ENCODE measurements at places on chromosomes 5 and 9. TPM values are rescaled to one million over a fixed set of nuclear protein-coding genes. Genes with fewer than 3 reads are reported as not detected.

- no peak for DNase-seq
Measured at GRCh38 chr9:3018691-3019230, 174.9 kb upstream of the PUM3 start.

DNA sequence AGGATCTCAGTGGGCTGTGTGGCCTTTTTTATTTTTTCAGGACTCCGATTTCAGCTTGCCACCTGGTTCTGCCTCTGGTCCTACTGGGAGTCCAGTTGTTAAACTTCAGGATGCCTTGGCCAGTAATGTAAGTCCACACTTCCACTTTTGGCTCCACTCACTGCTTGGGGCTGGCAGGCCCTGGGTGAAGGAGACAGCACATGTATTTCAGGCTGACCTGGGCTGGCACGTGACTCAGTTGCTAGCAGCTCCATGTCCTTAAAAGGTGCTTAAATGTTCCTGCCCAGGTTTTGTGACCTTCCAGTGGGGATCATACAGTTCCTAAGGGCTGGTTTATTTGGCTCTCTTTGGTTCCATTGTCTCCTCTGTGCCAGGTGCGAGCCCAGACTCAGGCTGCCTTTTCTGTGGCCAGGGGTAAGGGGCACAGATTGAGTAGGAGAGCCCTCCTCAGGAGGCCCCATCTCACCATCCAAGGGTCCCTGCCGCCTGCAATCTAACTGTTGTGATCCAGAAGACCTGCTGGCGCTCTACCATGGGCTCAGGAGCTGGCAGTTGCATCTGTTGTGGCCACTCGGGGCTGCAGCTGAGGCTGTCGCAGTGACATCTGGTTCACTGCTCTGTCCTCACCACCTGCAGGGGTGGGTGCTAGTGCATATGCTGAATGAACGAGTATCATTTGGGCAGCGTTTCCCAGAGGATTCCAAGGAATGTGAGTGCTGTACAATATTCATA lies 19.2 kb upstream of the POMT1 start:
- no peak for DNase-seq

DNA sequence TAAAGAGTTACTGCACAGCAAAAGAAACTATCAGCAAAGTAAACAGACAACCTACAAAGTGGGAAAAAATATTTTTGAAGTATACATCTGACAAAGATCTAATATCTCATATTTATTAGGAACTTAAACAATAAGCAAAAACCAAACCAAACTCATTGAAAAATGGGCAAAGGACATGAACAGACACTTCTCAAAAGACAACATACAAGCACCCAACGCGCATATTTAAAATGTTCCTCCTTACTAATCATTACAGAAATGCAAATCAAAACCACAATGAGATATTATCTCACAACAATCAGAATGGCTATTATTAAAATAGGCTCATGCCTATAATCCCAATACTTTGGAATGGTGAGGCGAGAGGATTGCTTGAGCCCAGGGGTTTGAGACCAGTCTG lies 48.0 kb downstream of the FBXO4 start:
- no peak for DNase-seq

DNA sequence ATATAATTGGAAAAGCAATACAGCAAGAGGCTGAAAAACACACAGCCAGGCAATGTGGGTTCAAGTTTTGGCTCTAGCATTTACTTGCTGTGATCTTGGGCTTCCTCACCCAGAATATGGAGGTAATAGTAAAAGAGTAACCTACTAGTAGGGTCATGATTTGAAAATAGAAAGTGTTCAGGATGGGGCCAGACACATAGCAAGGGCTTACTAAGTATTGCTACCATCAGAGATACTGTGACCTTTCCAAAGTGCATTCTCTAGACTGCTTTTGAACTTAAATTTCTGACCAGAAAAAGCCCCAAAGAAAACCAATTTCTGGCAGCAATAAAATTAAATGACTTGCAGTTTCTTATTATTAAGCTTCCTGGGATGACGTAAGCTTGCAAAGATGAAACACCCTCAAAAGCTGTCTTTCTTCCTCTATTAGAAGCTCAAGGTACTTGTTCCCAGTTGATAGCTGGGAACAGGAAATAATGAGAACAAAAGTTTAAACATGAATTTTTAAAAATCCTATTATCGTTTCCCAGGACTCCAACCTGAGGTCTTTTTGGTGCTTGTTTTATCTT lies 20.3 kb downstream of the SLC45A2 start:
- no peak for DNase-seq

DNA sequence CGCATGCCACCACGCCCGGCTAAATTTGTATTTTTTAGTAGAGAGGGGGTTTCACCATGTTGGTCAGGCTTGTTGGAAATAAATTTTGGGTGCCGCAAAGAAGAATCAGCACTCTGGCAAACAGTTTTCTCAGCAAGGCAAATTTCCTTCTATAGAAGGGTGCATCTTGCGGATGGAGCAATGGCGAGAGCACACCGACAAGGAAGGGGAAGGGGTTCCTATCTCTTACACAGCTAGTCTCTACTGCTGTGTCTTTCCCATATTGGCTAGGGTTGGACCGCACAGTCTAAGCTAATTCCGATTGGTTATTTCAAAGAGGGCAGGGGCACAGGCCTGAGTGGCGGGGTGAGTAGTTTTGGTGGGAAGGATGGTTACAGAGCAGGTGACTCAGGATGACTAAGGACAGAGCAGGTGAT lies 707 bp downstream of the GTF3C5 start:
- DNase-seq: no peak

GRCh38 chr5:95739857-95740256 lies 8.7 kb downstream of the RHOBTB3 start:
- DNase-seq: no peak

The NOXA1 gene
- total RNA-seq: 12.0 TPM

GRCh38 chr5:66861402-66861801 lies 265.2 kb downstream of the MAST4 start:
- DNase-seq: no peak

DNA sequence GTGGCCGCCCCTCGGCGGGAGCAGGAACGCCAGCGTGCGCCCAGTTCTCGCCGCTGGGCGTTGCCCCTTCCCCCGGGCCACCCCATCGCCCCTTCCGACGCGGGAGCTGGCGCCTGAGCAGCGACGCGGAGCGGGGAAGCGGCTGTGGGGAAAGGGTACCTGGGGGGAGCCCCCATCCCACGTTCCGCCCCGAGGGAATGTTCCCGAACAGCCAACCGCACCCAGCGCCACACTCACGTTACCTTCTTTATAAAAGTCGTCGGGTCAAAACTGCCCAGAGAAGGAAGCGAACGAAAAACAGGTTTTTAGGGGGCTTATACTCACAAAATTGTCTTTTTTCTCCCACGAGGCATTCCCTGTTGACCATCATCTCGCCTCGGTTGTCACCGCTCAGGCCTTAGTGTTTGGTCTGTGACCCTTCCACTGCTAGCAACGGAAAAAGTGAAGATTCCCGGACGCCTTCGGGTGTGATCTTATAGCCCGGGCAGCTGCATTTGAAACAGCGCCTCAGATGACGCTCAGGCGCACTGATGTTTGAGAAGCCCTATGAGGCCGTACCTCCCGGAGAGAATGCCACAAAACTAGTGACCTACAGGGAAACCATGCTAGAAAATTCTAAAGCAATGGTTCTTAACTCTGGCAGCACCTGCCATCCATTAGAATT lies 475 bp upstream of the GOLM1 start:
- DNase-seq: peak; percentile 29

GRCh38 chr9:135907006-135907430 lies 328 bp downstream of the CAMSAP1 start:
- DNase-seq: no peak

GRCh38 chr5:89117124-89117644 lies 234.2 kb upstream of the MEF2C start:
- peak; percentile 68 for DNase-seq

DNA sequence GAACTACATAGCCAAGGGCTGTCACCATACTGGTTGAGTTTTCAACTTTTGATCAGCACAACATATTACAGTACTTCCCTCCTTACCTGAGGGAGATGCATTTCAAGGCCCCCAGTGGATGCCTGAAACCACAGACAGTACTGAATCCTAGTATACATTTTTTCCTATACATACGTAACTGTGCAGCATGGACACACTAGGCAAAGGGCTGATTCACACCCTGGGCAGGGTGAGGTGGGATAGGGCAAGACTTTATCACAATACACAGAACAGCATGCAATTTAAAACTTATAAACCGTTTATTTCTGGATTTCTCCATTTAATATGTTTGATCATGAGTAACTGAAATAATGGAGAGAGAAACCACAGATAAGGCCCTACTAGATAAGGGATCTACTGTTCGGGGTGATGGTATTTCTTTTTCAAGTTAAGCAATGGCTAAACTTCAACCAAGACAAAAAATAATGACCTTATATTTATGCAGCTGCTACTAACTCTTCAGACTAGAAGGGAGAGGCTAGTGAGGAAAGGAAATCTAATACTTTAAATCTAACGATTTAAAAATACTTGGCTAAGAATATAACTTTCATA lies 186.9 kb upstream of the GNA14 start:
- DNase-seq: no peak

GRCh38 chr9:95644377-95644776 lies 127.6 kb upstream of the PTCH1 start:
- DNase-seq: no peak

- DNase-seq: no peak
Measured at GRCh38 chr9:81080900-81081299, 608.4 kb downstream of the TLE1 start.

- DNase-seq: peak; percentile 30
Measured at GRCh38 chr5:143886651-143887638, 75.0 kb downstream of the HMHB1 start.

DNA sequence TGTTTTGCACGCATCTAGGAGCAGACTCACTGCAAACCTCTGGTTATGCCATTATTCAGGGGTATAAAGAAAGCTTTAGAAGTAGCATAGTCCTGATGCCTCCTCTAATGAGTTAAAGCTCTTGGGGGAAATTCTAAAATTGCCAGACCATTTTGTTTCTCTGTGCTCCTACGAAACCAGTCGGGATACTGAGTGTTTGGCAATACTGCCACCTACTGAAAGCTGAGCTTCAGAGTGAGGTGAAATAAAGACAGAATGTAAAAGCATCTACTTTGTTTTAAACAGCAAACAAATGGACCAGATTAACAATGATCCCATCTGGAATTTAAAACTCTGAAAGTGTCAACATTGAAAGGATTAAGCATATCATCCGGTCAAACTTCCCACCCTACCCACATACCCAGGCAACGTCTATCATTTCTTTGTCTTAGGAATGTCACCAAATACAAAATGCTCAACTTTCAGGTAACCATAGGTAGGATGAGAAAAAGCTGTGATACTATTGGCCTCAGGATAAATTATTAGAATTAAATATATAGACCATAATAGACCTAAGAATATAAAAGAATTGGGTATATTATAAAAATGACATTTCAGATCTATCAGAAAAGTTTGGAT lies 77.8 kb upstream of the SHISAL2B start:
- peak; percentile 57 for DNase-seq

GRCh38 chr5:172178991-172179989 lies 8.7 kb downstream of the STK10 start:
- no peak for DNase-seq

DNA sequence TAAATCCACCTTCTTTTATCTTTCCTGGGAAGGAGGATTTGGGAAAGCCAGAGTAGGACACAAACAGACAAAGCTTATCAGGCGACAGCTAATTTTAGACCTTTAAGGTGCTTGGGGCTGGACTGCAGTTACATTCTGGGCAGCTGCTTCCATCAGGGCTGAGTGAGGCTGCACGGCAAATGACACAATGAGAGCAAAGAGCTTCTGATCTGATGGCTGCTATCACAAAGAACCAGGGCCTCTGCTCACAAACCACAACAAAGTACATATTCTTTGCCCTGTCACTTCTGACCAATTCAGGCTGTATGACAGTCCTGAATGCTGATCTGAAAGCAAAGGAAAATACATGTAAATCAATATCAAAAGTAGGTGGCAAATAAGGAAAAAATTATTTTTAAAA lies 93.1 kb downstream of the MRPS27 start:
- DNase-seq: no peak

DNA sequence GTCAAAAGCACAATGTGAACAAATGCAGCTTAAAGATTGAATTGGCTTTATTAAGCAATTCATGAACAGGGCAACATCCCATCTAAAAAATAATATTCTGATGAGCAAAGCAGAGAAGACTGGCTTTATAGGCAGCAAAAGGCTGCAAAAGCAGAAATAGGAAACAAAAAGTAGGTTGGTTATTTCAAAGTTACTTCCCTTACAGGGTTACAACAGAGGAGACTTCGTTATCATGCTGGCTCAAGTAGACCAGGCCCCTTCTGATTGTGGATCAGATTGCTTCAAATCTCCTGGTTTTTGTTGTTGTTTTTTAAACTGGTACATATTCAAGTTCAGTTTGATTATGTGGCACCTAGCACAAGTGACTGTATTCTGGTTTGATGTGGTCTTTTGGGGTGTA lies 73.1 kb downstream of the MAN2A1 start:
- DNase-seq: no peak
